ENCODE measurements at places on chromosomes 16 and 17.

- DNase-seq, result peak; percentile 82
These were observed 139.6 kb downstream of the CDK5R1 start for GRCh38 chr17:32626379-32626791.

- DNase-seq, result no peak
These were observed 238.2 kb downstream of the RBFOX3 start for GRCh38 chr17:79372470-79373238.

- no peak for DNase-seq
These were observed 113.7 kb upstream of the ZKSCAN2 start for GRCh38 chr16:25371342-25371741.

DNA sequence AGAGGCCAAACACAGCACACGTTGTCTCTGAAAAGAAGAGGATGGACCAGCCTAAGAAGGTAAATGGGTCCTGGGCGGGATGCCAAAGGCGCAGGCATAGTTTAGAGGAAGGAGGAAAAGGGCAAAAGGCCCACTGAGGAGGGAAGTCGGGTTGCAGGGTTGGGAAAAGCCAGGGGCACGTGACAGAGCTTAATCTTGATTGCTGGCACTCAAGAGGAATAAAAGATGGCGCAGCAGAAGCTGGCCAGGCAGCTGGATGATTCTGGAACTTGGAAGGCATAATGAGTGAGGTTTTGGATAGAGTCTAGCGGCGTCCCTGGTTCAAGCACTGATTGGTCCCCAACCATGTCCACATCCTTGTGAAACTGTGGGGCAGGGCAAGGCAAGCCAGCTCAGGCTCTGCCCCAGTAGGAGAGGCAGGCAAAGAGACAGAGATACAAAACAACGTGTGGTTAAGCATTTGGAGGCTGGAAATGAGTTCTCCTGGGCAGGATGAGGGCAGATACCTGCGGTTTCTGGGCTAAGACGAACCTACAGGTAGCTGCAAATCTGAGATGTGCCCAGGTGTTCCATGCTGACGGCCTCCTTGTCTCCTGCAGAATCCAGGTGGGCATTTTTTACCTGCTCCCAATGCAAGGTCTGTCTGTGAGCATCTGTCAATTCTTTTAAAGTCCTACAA is 52.7 kb upstream of the CIBAR2 start:
- no peak for DNase-seq

DNA sequence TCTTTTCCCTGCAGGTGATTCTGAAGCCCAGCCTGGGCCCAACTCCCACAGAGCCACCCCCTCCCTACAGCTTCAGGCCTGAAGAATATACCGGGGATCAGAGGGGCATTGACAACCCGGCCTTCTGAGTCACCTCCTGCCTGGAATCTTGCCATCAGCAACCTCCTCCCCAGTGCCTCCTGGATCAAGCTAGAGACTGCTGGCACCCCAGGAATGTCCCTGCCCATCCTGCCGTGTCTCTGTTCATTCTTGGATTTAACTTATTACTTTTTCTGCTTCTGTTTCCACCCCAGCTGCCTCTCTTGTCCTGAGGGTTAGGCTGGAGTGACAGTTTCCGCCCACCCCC is 4.9 kb downstream of the TMEM92 start:
- DNase-seq, result no peak

- peak; percentile 39 for DNase-seq
These were observed 737 bp downstream of the NUDT16L1 start for GRCh38 chr16:4693956-4694641.

DNA sequence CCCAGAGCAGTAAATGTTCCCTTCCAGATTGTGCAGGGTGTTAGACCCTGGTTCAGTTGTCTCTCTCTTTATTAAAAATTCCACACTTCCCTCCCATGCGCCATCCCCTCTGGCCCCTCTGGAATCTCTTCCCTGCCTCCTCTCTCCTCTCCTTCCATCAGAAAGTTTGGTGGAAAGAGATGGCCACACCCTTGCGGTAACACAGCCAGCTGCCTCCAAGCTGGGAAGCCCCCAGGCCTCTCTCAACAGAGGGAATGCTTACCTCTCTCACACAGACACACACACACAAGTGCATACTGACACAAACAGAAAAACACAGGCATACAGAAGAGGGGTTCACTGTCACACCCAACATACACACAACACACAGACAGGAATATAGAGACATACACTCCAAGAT is 220.5 kb downstream of the C16orf78 start:
- no peak for DNase-seq

- no peak for DNase-seq
These were observed 212.4 kb downstream of the SNX29 start for GRCh38 chr16:12188935-12189249.

DNA sequence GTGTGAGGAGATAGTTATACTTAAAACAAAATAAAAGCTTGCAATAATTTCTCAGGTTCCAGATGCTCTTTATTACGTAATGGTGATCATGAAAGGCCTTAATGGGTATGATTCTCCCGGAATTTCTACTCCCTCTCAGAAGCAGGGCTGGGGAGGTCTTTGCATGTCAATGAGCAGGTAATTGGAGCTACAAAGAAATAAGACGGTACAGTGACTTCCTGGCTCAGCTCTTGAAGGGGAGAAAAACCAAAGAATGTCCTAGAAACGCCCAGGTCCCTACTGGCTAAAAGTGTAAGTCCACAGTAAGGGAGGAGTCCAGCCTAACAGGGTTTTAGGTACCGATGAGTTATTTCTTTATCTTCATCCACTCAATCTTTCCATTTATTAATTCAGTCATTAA is 390.9 kb downstream of the TMEM114 start:
- no peak for DNase-seq

DNA sequence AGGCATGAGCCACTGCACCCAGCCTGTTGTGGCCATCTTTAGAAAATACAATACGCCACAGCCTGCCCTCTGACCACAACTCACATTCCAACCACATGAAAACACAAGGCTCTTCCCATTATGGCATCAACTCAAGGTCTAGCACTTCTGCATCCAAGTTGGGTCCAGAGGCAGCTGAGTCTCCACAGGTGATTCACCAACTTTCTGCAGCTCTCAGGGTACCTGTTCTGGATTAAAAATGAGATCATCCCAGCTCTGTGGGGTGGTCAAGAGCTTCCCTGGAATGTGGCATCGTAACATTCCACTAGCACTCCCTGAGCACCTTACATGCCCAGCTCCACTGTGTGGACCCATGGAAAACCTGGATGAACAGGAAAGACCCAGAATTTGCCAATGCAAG is 9.9 kb upstream of the GUCY2D start:
- DNase-seq, result no peak

GRCh38 chr17:64780096-64781013 is 118.2 kb upstream of the SMURF2 start:
- peak; percentile 72 for DNase-seq

DNA sequence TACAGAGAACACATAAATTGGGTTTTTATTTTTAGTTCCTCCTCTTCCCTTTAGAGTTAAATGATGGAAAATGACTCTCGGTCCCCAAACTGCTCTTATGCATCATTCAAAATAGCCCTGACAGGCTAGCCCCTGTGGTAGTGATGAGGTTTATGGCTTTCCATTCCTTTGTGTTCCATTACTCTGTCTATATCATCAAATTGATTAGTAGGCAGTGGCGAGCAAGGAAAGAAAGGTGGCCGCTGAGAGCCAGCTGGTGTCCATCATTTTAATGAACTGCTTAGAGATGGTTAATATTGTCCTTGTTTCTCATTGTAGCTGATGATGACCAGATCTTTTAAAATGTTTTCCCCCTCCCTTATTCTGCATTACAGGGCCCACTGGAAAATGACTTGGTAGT is 179.5 kb downstream of the PHKB start:
- DNase-seq, result no peak

DNA sequence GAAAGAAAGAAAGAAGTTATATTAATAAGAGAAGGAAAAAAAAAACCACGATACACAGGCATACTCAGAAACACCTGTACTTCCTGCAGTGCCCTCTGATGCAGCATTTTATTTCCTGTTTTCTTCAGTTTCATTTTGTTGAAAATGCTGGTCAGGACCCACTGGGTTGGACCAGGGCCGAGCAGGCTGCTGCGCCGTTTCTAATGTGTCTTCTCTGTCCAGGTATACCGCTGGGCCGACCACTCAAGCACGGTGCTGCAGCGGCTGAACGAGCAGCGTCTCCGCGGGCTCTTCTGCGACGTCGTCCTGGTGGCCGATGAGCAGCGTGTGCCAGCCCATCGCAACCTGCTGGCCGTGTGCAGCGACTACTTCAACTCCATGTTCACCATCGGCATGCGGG is 8.3 kb downstream of the KLHL36 start:
- no peak for DNase-seq

DNA sequence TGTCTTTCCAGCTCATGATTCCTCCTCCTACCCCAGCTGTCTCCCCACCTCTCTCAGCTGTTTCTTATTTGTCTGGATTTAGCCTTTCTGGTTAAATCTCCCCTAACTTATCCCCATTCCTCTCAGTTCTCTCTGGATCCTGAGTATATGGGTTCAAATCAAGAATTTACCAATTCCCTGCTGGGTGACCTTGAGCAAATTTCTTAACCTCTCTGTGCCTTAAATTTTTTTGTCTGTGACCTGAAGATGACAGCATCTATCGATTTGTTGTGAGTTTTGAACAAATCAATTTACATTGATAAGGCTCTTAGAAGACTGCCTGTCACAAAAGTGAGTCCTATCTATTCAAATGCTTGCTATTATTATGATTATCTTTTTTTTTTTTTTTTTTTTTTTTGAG is 2.0 kb upstream of the KCNG4 start:
- DNase-seq, result no peak

GRCh38 chr17:79027274-79027924 is 3.4 kb downstream of the C1QTNF1 start:
- DNase-seq, result peak; percentile 44

DNA sequence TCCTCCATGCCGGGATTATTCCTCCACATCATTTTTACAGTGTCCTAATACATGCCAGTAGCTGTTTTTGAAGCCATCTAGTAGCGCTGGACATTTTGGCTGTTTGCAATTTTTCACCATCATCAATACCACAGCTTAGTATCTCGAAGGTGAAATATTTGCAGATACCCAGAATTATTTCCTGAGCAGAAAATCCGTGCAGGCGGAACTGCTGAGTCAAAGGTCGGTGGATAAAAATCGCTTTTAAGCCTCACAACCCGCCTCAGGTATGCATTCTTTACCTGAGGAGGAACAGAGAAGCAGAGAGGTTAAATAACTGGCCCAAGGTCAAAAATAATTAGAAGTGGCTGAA is 584 bp upstream of the TNRC6A start:
- DNase-seq, result no peak

GRCh38 chr17:55144518-55144917 is 120.2 kb upstream of the HLF start:
- peak; percentile 71 for DNase-seq

DNA sequence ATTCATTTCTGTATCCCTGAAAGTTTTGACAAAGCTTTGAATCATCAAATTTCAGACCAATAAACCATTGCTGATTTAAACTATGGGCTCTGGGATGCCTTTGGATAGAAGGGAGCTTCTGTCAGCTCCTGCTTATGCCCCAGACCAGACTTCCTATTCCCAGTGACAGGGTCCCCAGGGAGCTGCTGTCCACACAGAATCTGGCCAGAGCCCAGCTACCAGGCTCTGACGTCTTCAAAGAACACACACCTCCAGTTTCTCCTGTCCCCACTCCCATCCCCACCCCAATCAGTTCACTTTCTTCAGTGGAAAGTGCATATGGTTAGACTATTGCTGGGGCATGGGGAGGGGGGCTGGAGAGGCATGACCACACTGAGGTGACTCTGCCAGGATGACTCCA is 51.6 kb upstream of the SREBF1 start:
- DNase-seq, result no peak

GRCh38 chr17:48579760-48580554 is 1.8 kb upstream of the HOXB4 start:
- no peak for DNase-seq

GRCh38 chr16:88662843-88663606 is at the start of gene MVD:
MVD (minus strand) TSS chr16:88663091; CDS start chr16:88663080, 11 bp downstream.
- peak; percentile 94 for DNase-seq

DNA sequence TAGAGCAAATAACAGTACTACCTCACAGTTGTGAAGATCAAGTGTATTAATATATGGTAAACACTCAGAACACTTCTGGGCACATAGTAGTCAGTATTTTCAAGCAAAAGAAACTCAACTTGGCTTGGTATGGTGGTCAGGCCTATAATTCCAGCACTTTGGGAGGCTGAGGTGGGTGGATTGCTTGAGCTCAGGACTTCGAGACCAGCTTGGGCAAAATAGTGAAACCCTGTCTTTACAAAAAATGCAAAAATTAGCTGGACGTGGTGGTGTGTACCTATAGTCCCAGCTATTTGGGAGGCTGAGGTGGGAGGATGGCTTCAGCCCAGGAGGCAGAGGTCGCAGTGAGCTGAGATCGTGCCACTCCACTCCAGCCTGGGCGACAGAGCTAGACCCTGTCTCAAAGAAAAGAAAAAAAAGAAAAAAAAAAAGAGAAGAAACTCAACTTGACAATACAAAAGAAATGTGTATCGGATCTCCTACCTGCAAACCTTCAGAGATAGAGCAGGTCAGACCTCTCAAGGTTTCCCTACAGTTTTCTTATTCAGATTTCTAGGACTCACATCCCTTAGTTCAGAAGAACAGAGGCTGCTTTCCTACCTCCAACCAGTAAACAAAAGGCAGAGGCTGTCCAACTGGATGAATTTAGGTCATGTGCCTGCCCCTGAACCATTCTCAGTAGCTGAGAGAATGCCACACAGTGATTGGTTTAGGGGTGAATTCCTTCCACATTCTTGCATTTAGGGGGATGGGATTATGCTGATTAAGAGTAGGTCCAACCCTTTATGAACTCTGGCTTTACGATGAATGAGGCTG is 1.7 kb upstream of the KPNA2 start:
- DNase-seq, result peak; percentile 17

- no peak for DNase-seq
These were observed 122.9 kb downstream of the ABCA8 start for GRCh38 chr17:68832109-68832802.

GRCh38 chr17:8557176-8557806 is 73.2 kb downstream of the MYH10 start:
- DNase-seq, result no peak

DNA sequence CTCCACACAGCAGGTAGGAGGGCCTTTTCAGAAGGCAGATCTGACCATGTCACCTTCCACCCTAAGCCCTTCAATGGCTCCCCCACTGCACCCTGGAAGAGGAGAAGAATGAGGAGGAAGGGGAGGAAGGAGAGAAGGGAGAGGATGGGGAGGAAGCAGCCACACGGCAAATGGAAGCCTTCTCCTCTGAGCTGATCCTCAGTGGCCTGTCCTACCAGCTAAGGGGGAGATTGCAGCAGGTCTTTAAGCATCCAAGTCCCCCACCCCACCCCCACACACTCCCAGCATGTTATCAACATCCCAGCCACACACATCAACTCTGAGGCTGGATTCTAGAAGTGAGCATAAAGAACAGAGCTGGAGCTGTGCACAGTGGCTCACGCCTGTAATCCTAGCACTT is 46.2 kb upstream of the RBFOX3 start:
- DNase-seq, result no peak
